GM13977 (cell line): ENCODE measurements at places on chromosomes 7 and 10.
A peak's percentile ranks its signal among the peaks of the same experiment; 100 is the strongest.

DNA sequence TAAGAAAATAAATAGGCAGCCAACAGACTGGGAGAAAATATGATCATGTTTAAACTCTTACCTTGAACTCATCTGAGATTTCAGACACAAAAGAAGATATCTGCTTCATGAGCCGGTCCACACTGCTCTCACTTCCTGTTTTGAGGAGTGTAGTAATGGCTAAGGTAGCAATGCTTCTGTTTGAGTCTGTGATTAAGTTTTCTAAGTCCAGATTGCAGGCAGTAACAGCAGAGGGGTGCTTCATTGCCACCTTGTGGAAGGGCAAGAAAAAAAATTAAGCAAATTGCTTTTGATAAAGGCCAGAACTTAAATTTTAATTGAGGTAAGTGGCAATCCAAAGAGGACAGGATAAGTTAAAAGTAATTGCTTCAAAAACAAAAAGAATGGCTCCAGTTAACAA is 69.1 kb downstream of the MEST start:
- DNase-seq, result peak; percentile 70

- DNase-seq, result no peak
These were observed 169.7 kb upstream of the PHYHIPL start for GRCh38 chr10:59006511-59007306.

DNA sequence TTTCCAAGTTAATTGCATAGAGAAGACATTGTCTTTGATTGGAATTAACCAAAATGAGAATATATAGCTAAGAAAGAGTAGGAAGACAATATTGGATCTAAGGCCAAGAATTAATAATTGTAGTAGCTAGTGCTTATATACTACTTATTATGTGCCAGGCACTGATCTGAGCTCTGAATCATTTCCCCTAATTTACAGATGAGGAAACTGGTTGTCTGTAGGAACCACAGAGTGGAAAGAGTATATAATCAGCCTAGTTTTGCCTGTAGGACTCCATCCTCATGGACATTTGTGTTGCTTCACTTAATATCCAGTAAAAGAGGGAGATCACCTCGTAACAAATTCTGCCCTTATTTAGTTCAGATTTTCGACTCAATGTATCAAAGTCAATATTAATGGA is 127.9 kb downstream of the ARID5B start:
- no peak for DNase-seq

- DNase-seq, result peak; percentile 69
These were observed 431 bp downstream of the ZYX start for GRCh38 chr7:143381427-143382125.

GRCh38 chr7:13628239-13629001 is 361.0 kb downstream of the ETV1 start:
- DNase-seq, result no peak

DNA sequence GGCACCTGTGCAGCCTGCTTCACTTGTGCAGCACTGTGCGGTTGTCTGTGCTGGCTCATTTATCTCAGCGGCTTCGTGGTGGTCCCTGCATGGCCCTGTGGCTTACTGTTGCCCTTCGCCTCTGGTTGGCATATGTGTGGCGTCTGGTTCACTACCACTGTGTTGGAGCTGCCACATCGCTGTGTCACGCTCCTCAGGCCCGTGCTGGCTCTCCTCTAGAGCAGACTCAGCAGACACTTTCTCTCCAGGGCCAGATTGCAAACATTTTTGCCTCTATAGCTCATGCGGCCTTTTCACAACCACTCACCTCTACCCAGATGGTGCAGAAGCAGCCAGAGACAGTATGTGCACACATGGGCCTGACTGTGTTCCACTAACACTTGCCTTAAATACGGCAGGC is 37.9 kb downstream of the PPP2R2D start:
- DNase-seq, result no peak

GRCh38 chr10:132035476-132035875 is 30.3 kb upstream of the JAKMIP3 start:
- no peak for DNase-seq

GRCh38 chr7:149718730-149719049 is 54.7 kb downstream of the ZNF467 start:
- DNase-seq, result no peak

DNA sequence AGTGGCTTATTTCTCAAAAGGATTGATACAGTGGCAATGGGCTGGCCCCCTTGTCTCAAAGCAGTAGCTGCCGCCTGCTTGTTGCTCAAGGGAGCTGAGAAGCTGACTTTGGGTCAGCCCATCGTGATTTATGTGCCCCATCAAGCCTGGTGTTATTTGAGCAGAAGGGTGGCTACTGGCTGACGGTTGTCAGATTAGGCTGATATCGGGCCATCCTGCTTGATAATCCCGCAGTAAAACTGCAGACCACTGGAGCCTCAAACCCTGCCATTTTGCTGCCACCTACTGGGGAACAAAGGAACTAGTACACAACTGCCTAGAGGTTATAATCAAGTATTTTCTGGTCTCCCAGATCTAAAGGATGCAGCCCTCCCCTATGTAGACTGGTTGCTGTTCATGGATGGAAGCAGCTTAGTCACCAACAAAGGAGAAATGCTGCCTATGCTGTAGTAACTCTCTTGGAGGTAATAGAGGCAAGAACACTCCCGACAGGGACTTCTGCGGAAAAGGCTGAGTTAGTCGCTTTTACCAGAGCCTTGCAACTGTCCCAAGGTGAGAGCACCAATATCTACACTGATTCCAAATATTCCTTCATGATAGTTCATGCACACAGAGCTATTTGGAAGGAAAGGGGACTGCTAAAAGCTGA is 65.9 kb upstream of the ZNF92 start:
- DNase-seq, result peak; percentile 45

GRCh38 chr7:155259866-155260497 is 37.7 kb upstream of the INSIG1 start:
- no peak for DNase-seq

DNA sequence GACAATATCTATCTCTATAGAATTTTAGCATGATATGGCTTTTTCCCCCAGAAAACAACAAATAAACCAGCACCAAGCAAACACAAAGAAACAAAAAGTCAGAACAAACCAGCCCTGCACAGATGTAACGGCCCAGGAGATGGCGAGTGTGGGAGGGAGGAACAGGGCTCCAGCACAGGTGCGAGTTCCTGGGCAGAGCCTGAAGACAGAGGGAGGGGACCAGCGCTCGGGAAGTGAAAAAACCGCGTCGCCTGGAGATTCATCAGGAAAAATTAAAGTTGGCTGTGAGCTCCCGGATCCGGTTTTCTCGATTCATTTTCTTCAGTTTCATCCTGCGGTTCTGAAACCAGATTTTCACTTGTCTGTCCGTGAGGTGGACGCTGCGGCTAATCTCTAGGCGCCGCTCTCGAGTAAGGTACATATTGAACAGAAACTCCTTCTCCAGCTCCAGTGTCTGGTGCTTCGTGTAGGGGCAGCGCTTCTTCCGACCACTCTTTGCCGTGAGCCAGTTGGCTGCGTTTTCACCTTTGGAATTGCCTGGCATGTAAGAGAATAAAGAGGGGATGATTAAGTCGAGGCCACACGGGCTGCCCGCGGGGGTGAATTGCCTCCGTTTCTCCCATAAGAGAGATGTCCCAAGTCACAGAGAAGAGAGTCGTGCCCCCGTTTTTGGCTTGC is 2.3 kb downstream of the HOXA10 start:
- DNase-seq, result no peak

GRCh38 chr10:72086466-72087391 is 1.6 kb downstream of the SPOCK2 start:
- peak; percentile 58 for DNase-seq

- no peak for DNase-seq
These were observed 55.1 kb upstream of the FHIP2A start for GRCh38 chr10:114766470-114766869.
